ENCODE measurements at places on chromosomes 2 and 18. TPM values are rescaled to one million over a fixed set of nuclear protein-coding genes. Genes with fewer than 3 reads are reported as not detected.

The GLB1L gene
- 3.1 TPM for total RNA-seq

The DIPK1C gene
- not detected for total RNA-seq

The MYO1B gene
- total RNA-seq: 68.0 TPM

The UBXN2A gene
- total RNA-seq: 4.0 TPM

The TEX44 gene
- not detected for total RNA-seq

The PDCD1 gene
- 0.99 TPM for total RNA-seq

The CHRND gene
- total RNA-seq: not detected

The NT5DC4 gene
- total RNA-seq: not detected

The POU3F3 gene
- total RNA-seq: not detected

The CHRNA1 gene
- not detected for total RNA-seq

The IRS1 gene
- total RNA-seq: 9.6 TPM

The INHA gene
- total RNA-seq: 1.6 TPM

The EDAR gene
- not detected for total RNA-seq
